ENCODE measurements at places on chromosomes 11 and 22. TPM values are rescaled to one million over a fixed set of nuclear protein-coding genes. Genes with fewer than 3 reads are reported as not detected.

SSH3 gene
- polyA plus RNA-seq, result 1.4 TPM

OR10A2 gene
- not detected for polyA plus RNA-seq

SULT4A1 gene
- polyA plus RNA-seq, result 182 TPM

KCNJ4 gene
- polyA plus RNA-seq, result 1.7 TPM

HTR3A gene
- polyA plus RNA-seq, result 0.36 TPM

RASD2 gene
- polyA plus RNA-seq, result 0.40 TPM

SNX32 gene
- polyA plus RNA-seq, result 12.6 TPM
